ENCODE measurements at places on chromosomes 6 and 20.

DNA sequence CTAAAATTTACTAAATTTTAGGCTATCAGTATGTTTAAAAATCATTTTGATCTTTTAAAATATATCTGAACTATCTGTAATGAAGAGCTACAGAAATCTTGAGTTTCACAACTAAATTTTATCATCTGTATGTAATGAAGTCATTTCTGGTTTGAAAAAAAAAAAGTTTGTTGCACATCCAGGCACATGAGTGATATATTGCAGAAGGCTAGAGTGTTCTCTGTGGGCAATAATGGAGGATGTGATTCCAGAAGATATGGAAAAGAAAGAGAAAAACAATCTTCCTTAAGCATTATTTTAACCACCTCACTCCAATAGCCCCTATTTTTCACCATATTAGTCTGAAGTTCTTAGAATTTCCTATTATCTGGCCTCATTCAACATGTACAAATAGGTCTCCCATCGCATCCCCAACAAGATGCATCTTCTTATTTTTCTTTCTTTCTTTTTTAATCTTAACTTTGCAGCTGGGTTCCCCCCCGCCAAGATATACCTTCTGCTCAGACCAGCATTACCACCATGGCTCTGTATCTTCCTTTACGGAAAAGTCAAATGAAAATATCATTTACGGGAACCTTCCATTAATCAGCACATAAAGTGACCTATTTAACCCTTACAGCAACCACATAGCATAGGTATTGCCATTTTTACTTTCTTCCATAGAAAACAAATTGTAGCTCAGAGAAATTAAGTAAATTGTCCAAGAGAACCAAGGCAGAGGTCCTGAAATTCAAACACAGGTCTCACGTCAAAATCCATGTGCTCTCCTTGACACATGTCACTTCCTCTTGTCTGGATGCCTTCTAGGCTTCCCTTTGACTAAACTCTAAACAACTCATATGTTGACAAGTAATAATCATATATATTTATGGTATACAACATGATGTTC, 116.9 kb downstream of the KIF13A start:
- no peak for DNase-seq

DNA sequence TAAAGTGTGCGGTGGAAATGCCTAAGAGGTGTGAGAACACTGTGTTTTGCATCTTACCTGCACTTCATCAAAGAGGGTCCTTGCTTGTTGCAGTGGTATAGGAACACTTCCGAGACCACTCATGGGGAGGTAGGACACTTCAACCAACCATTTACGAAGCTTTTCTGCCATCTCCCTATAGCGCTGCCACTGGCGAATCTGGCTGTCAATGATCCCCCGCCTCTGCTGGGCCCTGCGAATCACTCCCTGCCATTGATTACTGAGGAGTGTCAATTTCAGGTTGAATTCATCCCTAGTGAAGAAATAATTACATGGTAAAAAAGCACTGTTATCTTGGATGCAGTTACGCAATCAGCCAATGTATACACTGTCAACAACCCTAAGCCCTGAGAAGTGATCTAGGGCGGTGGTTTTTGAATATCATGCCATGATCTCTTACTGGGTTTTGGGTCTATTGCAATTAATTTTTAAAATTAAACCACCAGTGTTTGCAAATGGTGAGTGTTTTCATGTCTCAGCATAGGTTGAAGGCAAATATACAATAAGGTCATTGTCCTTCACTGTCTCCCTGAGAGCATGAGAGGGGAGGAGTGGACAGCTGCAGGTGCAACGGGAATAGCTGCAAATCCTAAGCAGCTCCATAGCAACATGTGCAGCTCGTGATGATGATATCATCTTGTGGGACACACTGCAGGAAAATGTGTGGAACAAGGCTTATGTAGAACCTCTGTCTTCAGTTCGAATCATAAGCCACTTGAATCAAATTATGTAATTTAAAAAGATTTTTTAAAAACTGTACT, 400.6 kb downstream of the ESR1 start:
- DNase-seq, result no peak

GRCh38 chr6:108895571-108895970, 47.3 kb downstream of the ARMC2 start:
- no peak for DNase-seq

GRCh38 chr20:57326667-57327455, 2.7 kb upstream of the SPO11 start:
- no peak for DNase-seq

GRCh38 chr6:5537132-5537531, 275.8 kb downstream of the FARS2 start:
- no peak for DNase-seq

DNA sequence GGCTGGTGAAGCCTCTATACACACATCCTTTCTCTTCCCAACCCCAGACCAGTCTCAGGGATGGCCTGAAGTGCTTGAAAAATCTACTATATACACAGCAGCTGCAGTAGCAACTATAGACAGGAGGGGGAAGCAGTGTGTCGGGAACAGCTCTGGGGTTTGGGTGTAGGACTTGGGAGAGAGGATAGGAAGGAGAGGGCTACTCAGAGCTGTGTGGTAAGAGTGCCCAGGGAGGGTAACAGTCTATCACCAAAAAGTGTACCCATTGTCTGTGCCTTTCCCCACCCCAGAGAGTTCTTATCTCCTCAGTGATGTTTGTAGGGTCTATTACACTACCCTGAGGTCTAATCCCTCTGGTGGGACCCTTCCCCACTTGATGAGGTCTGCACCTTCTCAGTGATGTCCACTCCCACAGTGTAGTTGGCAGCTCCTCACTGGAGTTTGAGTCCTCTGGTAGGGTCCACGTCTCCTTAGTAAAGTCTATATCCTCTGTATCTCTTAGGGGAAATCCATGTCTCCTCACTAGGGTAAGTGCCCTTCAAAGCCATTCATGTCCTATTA, 1.5 kb upstream of the GGT7 start:
- peak; percentile 76 for DNase-seq

DNA sequence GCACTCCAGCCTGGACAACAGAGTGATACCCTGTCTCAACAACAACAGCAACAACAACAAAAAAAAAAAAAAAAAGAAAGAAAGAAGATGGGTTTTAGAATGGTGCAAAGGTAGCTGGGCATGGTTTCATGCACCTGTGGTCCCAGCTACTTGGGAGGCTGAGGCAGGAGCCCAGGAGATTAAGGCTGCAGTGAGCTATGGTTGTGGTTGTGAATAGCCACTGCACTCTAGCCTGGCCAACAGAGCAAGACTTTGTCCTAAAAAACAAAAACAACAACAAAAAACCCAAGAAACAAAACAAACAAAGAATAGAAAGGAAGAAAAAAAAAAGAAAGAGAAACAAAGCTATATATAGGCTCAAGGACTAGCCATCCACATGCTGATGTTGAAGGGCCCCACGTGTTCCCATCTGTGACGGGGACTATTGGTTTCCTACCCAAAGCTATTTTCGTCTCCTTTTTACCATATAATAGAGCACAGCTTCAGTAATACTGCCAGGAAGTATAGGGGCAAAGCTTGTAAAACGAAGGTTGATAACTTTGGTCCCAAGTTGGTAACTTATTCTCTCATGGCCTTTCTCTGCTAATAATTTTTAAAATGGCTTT, 7.9 kb upstream of the EEF1E1 start:
- no peak for DNase-seq

DNA sequence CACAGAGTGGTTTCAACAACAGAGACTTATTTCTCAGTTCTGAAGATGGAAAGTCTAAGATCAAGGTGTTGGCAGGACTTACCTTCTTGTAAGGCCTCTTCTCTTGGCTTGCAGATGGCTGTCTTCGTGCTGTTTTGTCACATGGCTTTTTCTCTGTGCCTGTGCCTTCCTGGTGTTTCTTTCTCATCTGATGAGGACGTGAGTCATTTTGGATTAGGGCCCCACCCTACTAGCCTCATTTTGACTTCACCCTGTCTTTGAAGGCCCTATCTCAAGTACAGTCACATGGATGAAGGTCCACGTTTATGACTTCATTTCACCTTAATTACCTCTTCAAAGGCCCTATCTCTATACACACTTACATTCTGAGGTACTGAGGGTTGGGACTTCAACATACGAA, 41.4 kb upstream of the LAMA2 start:
- DNase-seq, result no peak

Measured in NCI-H2227 treated with DMSO at 0.1 percent for 48 hours (cell line).